GM20000 (cell line): ENCODE measurements at places on chromosomes 5 and 9.

DNA sequence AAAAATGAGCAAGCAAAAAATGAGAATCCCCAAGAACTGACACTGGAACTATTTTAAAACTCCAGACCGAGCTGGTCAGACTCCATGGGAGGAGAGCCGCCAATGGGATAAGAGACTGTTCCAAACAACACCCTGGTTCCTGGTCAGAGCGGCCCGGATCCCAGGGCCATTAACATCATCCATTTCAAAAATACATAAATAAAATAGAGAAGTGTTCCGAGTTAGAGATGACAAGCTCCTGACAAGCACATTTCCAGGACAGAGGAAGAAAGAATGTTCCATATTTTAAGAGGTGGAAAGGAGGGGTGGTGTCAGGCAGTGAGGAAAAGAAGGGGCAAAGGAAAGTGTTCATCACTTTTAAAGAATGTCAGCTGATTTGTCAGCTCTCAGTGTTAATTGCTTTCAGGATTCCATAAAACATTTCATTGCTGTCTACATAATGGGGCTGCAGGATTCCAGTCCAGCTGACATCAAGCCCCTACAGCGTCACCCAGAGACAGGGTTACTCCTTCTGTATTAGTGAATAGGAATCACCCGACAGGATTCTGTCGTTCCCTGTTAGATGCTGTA is 202.5 kb upstream of the TRIM32 start:
- DNase-seq: no peak

- DNase-seq: no peak
Observed at GRCh38 chr9:30010691-30011090, 2373.8 kb upstream of the ACO1 start.

GRCh38 chr5:65855766-65856315 is 70.5 kb upstream of the ERBIN start:
- DNase-seq: no peak

- no peak for DNase-seq
Observed at GRCh38 chr5:139082813-139083498, 115.2 kb downstream of the SIL1 start.

- no peak for DNase-seq
Observed at GRCh38 chr5:175281257-175281656, 162.7 kb downstream of the DRD1 start.

GRCh38 chr9:112354081-112354743 is 20.8 kb upstream of the PTBP3 start:
- no peak for DNase-seq

GRCh38 chr9:21889673-21890072 is 87.2 kb downstream of the MTAP start:
- no peak for DNase-seq

- peak; percentile 61 for DNase-seq
Observed at GRCh38 chr9:113875459-113876150, 504 bp upstream of the ZNF618 start.

DNA sequence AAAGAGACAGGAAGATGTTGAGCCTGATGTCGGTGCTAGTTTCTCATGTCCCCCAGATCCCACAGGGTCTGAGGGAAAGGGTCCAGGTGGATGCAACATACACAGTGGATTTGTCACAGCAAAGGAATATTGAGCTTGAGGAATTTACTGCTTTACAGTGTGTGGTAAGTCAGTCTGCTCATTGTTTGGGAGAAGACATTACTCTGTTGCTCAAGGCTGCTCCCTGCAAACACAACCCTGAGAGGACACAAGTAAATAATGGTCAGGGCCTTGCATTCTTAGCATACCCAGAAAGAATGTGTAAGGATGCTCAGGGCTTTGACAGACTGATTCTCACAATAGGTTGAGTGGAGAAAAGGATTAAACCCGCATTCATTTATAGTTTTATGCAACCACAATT is 7.3 kb upstream of the MAN2A1 start:
- DNase-seq: no peak

- no peak for DNase-seq
Observed at GRCh38 chr5:178988436-178989220, 6.5 kb downstream of the GRM6 start.

DNA sequence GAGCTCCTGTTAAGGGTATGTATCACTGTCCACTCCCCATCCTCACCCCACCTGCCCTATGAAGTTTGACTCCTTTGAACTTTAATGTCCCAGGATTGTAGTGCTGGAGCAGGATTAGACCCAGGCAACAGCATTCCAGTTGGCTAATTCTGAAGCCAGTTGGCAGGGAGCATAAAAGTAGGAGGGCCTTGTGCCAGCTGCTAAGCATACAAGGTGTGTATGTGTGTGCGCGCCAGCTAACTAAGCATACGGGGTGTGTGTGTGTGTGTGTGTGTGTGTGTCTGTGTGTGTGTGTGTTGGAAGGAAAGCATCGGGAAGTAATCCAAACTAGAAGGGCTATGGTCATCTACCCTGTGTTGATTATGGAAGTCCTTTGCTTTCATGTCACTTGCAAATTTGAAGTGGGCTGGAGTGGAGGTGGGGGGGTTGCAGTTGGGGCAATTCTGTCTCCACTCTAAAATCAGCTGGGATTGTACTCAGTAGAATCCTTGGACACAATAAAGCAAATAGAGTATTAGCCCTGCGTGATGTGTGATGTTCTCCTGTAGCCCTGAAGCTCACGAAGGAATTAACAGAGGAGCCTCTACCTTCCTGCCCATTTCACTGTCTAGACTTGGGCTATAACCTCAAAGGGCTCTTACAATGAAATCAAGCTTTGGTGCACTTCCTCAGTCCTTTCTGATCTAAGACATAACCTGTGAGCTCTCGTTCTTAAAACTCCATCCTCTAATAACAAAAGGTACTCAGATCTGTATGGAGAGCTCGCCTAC is 26.9 kb downstream of the HMGCR start:
- no peak for DNase-seq

GRCh38 chr5:82313016-82313415 is 34.9 kb upstream of the RPS23 start:
- no peak for DNase-seq

DNA sequence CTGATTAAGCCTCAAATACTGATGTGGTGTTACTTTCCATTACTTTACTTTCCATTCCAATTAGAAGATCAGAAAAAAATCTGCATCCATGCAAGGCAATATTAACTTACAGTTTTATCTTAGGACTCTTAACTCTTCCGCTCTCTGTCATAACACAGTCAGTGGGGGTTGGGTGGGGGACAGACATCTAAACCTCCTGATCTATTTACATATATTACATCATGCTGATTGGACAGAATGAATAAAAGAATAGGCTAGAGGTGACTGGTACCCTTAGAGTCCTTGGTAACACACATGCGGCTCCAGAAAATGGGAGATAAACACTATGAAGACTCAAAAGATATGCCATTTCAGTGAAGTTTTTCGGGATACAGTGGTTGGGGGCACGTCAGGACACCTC is 27.6 kb downstream of the RAPGEF6 start:
- no peak for DNase-seq

GRCh38 chr5:88279584-88279983 is 10.9 kb upstream of the TMEM161B start:
- DNase-seq: no peak

DNA sequence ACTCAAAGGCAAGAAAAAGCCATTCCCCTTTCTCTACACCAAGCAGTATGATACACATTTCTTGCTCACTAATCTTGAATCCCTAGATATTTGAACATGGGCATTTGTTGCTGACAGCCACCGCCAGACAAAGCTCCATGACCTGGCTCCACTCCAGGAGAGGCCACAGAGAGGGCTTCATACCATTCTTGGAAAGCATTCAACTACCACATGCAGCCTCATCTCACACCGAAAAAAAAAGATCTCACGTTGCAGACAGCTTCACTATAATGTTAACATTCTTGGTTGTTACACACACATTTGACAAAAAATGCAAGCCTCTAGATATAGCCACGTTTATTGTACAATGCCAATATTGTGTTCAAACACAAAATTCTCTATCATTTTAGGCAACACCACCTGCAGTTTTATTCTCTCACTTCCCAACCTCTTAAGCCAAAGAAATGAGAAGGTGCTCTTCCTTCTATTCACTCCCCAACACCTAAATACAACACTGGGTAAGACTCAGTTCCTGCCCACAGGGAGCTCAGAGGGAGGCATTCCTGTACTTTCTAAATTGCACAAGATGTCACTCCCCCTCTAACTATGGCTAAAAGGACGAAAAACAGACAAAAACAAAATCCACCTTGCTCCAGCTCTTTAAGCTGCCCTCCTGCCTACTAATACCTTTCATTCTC is 222.4 kb downstream of the TSSK1B start:
- no peak for DNase-seq

- no peak for DNase-seq
Observed at GRCh38 chr5:115184770-115185169, 15.1 kb upstream of the TRIM36 start.

- no peak for DNase-seq
Observed at GRCh38 chr5:94540856-94541494, 77.4 kb downstream of the KIAA0825 start.

GRCh38 chr5:172437445-172438318 is 16.6 kb downstream of the SH3PXD2B start:
- DNase-seq: no peak

DNA sequence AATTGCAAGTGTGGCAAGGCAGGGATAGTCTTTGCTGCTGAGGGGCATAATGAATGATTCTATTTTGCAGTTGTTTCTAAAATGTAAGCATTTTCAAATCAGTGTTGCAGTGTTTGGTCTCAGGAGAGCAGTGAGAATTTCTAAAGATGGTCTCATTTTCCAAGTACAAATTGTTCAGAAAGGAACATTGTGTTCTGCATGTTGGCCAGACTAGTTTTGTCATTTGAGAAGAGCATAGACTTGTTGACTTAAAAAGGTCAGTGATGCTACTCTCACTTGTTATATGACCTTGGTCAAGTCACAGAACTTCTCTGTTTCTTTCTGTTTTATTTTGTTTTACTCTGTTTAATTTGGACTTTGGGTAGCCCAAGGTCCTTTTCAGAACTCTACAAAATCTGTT is 344.6 kb downstream of the OSTF1 start:
- no peak for DNase-seq

DNA sequence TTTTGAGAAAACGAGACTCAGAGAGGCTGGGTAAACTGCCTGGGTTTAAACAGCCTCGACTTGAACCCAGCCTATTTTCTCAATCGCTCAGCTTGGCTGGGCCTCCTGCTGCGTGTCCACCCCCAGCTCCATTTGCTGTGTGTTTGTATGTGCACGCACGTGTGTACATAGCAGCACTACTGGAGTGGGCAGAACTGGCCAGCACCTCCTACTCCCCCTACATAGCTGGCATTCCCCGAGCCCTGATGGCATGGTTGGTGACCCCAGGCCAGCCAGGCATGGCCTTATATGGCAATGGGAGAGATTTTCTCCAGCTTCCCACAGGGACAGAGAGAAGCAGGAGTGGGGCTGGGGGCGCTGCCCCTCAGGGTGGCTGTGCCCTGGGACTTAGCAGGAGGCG is 4.1 kb downstream of the AIF1L start:
- DNase-seq: no peak

- no peak for DNase-seq
Observed at GRCh38 chr5:28390341-28390740, 1352.0 kb upstream of the CDH9 start.

DNA sequence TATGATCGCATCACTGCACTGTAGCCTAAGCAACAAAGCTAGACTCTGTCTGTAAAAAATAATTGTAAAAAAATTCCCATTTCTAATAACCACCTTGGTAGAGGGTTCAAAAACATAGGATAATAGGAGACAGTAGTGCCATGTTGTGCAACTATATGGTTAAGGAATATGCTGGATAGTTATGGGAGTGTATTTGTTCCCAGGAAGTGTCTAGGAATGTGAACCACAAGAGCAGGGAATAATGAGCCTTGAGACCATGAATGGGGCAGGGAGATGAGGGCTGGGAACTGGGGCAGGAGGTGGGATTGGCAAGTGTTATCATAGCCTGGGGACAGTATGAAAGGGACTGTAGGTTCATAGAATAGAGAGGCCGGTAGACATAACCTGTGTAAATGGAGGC is 50.4 kb downstream of the RUSC2 start:
- DNase-seq: no peak

DNA sequence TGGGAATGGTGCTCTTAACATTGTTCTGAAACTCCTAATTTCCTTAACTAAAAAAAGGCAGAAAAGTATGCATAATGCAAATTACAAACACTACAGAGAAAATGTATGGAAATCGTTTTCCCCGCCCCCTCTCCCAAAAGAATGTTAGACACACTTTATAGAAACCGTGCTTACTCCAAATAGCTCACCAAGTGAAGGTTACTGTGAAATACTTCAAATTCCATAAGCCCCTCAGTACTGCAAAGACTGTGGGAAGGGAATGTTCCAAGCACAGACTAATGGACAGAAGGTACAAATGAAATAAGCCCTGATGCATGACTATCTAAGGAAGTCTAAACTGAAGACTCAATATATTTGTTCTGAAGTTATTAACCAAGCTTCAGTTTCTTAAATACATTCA is 12.5 kb downstream of the MAPKAP1 start:
- no peak for DNase-seq

DNA sequence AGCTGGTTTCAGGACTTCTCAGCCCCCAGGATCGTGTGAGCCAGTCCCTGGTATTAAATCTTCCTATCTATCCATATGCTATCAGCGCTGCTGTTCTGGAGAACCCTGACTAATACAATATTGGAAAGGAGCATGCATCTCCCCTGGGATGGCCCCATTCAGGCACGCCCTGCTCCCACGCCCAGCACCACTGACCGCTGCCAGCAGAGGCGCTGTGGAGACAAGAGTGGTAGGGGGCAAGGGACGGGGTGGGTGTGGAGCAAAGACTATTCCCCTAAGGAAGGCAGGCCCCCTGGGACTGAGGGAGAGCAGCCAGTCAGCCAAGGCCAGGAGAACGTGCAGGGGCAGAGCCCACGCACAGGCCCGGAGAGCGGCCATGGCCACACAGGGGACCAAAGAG is 116.0 kb downstream of the VAV2 start:
- no peak for DNase-seq

GRCh38 chr5:54823006-54823405 is 162.4 kb downstream of the ESM1 start:
- DNase-seq: no peak

DNA sequence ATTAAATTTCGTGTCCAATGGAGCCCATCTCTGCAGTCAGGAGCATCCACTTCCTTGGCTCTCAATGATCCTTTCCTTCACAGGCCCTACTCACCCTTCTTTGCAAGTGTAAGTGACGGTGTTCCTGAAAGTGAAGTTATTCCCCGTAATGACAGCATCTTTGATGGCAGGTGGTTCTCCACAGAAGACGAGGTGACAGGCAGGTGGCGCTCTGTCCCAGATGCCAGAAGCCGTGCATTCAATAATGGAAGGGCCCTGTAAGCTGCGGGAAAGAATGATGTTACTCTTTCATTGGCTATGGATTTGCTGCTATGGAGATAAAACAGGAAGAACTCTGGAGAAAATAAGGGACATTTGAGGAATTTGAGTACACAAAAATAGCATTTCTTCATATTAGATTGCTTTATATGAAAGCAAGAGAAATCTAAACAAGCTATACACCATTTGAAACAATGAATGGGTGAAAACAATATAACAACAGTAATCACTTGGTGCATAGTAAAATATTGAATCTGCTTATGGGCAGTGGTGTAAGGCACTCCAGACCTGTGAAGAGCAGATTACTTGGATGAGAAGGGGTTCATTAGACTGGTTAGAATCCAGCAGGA is 89.9 kb upstream of the TXNDC8 start:
- peak; percentile 62 for DNase-seq

- DNase-seq: no peak
Observed at GRCh38 chr9:121830441-121831140, 179.2 kb downstream of the DAB2IP start.

GRCh38 chr9:5085993-5086392 is 99.4 kb downstream of the INSL6 start:
- no peak for DNase-seq
